Epithelial cell of proximal tubule (primary cell): ENCODE measurements at places on chromosomes 5 and 9. TPM values are rescaled to one million over a fixed set of nuclear protein-coding genes. Genes with fewer than 3 reads are reported as not detected.

Gene GRXCR2
- not detected in 2 replicates for total RNA-seq

Gene OLFML2A
- 3.5 and 7.0 TPM in 2 replicates for total RNA-seq

DNA sequence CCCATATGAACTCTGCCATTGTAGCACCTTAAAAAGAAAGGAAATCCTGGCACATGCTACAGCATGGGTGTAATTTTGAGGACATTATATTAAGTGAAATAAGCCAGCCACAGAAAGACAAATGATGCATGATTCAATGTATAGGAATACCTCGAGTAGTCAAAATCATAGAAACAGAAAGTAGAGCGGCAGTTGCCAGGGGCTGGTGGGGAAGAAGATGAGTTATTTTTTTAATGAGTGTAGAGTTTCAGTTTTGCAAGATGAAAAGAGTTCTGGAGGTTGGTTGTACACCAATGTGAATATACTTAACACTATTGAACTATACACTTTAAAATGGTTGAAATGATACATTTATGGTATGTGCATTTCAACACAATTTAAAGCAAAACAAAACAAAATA is 133.0 kb downstream of the ZDHHC21 start:
- DNase-seq: no peak

- no peak for DNase-seq
Observed at GRCh38 chr9:91117959-91118703, 243.6 kb downstream of the AUH start.

- DNase-seq: no peak
Observed at GRCh38 chr5:109143031-109143430, 266.7 kb downstream of the PJA2 start.

- DNase-seq: no peak
Observed at GRCh38 chr5:162128117-162128516, 60.5 kb downstream of the GABRG2 start.

DNA sequence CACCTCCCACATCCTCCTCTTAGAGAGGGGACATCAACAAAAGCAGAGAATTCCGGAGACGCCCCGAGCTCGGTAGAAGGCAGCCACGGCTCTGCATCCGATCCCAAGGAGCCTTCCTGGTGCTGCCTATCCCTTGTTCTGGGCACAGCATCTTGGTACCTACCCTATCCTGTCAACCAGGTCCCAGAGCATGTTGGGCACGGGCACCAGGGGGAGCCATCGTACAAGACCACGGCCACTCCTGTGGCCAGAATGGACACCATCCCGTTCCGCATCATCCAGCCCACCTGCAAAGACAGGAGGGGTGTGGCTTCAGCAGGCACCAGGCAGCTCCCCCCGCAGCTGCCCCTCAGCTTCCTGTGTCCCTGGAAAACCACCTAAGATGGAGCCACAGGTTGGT is 62.7 kb upstream of the ZNF354A start:
- no peak for DNase-seq
